Breast epithelium (tissue), 4 donors: ENCODE measurements at places on chromosomes 16 and 17. TPM values are rescaled to one million over a fixed set of nuclear protein-coding genes. Genes with fewer than 3 reads are reported as not detected.

GRCh38 chr16:9072806-9073341, 18.6 kb upstream of the HAPSTR1 start:
- H3K4me1 ChIP-seq = no peaks in the 10 kb centered on the region
- H3K36me3 ChIP-seq = no peaks in the 10 kb centered on the region
- no peak for DNase-seq
- no peak overlapping the region for H3K27ac ChIP-seq
- no peaks in the 10 kb centered on the region for H3K27me3 ChIP-seq
- no peak overlapping the region for H3K4me3 ChIP-seq

GRCh38 chr17:72452286-72453173, 331.7 kb downstream of the SOX9 start:
- no peak overlapping the region for H3K4me3 ChIP-seq
- no peaks in the 10 kb centered on the region for H3K27me3 ChIP-seq
- DNase-seq = no peak
- H3K27ac ChIP-seq = no peak overlapping the region
- H3K4me1 ChIP-seq = no peaks in the 10 kb centered on the region
- no peaks in the 10 kb centered on the region for H3K36me3 ChIP-seq

DNA sequence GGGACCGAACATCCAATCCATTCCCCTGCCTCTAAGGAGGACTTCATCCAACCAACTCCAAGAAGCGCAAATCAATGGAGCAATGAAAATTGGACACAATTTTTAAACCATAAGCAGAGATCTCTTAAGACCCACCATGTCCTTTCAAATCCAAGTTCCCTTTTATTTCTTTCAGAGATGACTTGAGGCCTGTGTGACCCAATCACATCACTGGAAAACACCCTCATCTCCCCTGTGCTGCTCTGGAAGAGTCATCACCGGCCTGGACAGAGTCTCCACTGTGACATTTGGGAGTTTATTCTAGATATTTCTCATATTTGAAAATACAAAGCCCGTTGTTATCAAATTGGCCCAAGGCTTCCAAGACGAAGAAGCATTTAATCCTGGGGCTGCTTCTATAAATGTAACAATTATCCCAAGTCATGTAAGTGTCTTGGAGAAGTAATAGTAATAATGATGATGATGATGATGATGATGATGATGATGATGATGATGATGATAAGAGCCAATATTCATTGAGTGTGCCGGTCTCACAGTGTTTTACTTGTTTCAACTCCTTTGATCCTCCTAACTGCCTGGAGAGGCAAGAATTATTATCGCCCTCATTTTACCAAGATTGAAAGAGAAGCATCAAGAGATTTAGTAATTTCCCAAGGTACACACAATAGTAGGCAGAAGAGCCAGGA, 72.1 kb downstream of the COPRS start:
- H3K27ac ChIP-seq = no peak overlapping the region
- H3K4me1 ChIP-seq = no peaks in the 10 kb centered on the region
- no peaks in the 10 kb centered on the region for H3K36me3 ChIP-seq
- DNase-seq = no peak

DNA sequence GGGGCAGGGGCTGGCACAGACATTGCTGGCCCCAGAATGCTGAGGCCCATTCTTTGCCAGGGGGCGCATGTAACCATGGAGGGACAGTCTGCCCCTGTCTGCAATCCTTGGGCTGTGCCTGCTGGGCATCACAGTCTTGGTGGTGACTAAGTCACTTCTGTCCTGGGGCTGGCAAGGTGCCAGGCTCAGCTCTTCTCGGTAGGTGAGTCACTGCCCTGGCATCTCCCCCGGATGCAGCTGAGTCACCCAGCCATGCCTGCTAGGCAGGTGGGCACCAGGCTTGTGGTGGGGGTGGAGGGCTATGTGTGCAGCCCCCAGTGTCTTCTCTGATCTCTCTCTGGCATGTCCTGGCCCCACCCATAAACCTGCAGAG, 5.6 kb downstream of the RARA start:
- peaks cover 66% of the 10 kb centered on the region for H3K4me1 ChIP-seq
- H3K4me3 ChIP-seq = no peak overlapping the region
- H3K36me3 ChIP-seq = no peaks in the 10 kb centered on the region

- H3K27me3 ChIP-seq = no peaks in the 10 kb centered on the region
- no peak overlapping the region for H3K27ac ChIP-seq
- no peak for DNase-seq
- no peaks in the 10 kb centered on the region for H3K4me1 ChIP-seq
- H3K4me3 ChIP-seq = no peak overlapping the region
Observed at GRCh38 chr17:57282296-57282695, 26.0 kb downstream of the MSI2 start.

- no peak overlapping the region for H3K4me3 ChIP-seq
- H3K27ac ChIP-seq = no peak overlapping the region
- DNase-seq = no peak
- H3K36me3 ChIP-seq = no peaks in the 10 kb centered on the region
Observed at GRCh38 chr16:58960484-58960883, 226.4 kb upstream of the GOT2 start.

DNA sequence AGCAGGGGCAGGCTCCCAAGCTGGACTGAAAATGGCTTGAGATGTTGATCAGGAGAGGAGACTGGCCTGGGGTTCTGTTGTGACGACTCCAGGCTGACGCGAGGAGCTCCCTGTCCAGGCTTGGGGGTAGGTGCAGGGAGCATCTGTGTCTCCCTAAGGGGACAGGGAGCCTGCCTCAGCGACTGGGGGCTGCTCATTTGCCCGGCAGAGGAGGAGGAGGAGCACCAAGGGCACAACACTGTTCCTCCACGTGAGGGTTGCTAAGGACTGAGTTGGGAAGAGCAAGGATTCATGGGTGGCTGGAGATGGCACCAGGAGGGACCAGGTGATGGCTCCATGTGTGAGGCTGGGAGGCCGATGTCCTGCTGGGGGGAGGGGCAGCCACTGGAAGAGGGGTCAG, 53.3 kb downstream of the USP22 start:
- DNase-seq = no peak
- no peak overlapping the region for H3K4me3 ChIP-seq
- no peaks in the 10 kb centered on the region for H3K36me3 ChIP-seq

DNA sequence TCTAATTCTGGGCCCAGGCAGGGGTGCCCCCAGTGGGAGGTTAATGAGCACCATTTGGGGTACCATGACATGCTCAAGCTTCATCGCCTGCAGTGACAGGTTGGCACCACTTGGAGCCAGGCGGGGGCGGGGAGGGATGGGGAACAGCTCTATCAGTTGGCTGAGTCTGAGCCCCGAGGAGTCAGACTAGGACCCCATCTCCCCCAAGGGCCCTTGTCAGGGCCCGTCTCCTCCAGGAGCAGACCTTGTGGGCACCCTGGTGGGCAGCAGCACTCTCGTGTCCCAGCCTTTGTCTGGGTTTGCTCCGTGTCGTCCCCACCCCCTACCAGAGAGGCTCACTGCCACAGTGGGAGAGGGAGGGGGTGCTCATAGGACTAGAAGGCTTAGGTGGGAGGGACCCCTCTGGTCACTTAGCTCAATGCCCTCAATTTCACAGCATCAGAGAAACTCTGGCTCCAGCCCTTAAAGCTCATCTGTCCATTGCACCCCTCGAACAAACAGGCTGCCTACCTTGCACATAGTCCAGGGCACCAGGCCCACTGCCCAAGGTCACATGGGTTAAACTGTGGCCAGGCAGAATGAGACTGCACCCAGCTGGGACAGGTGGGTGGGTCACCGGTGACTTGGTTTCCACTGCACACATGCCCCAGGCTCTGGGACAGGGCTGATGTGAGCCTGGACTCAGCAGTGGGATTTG, 4.1 kb downstream of the PPP1R9B start:
- peaks cover 17% of the 10 kb centered on the region for H3K4me1 ChIP-seq
- H3K36me3 ChIP-seq = no peaks in the 10 kb centered on the region
- no peak overlapping the region for H3K27ac ChIP-seq
- no peak for DNase-seq
- H3K27me3 ChIP-seq = no peaks in the 10 kb centered on the region

DNA sequence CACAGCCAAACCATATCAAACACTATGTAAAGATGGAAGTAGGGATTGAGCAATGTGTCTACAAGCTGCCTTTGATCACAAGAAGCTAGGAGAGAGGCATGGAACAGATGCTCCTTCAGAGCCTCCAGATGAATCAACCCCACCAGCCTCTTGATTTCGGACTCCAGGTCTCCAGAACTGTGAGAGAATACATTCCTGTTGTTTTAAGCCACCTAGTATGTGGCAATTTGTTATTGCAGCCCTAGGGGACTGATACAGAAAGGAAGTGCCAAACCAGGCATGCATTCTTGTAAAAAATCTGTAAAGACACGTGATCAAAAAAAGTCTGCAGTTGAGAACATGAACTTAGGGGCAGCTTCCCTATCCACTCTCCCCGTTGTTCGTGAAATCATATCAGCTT, 91.1 kb downstream of the C17orf67 start:
- no peak overlapping the region for H3K27ac ChIP-seq
- H3K4me3 ChIP-seq = no peak overlapping the region
- H3K27me3 ChIP-seq = no peaks in the 10 kb centered on the region
- H3K36me3 ChIP-seq = no peaks in the 10 kb centered on the region

DNA sequence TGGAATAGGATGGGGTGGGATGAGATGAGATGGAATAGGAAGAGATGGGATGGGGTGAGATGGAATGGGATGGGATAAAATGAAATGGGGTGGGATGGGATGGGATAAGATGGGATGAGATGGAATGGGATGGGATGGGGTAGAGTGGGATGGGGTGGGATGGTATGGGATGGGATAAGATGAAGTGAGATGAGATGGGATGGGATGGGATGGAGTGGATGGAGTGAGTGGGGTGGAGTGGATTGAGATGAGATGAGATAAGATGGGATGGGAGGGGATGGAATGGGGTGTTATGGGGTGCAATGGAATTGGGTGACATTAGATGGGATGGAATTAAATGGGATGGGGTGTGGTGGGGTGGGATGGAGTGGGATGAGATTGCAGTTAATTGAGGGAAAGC, 279.2 kb upstream of the CDH5 start:
- DNase-seq = no peak
- H3K27me3 ChIP-seq = no peaks in the 10 kb centered on the region
- no peaks in the 10 kb centered on the region for H3K4me1 ChIP-seq
- H3K27ac ChIP-seq = no peak overlapping the region

GRCh38 chr16:89999831-90000574, 19.3 kb downstream of the DBNDD1 start:
- no peaks in the 10 kb centered on the region for H3K36me3 ChIP-seq
- no peak for DNase-seq
- H3K4me1 ChIP-seq = no peaks in the 10 kb centered on the region

GRCh38 chr17:42363767-42364585, 24.3 kb downstream of the STAT3 start:
- H3K4me1 ChIP-seq = peaks cover 14% of the 10 kb centered on the region
- H3K27ac ChIP-seq = peak overlapping the region; percentile 72
- no peaks in the 10 kb centered on the region for H3K36me3 ChIP-seq
- H3K27me3 ChIP-seq = no peaks in the 10 kb centered on the region
- DNase-seq = no peak

Gene PROCA1
- 1.6 TPM for total RNA-seq

Gene SCNN1G
- 8.8 TPM for total RNA-seq

Gene DNAH2
- 0.98 TPM for total RNA-seq

Gene TAT
- 5.1 TPM for total RNA-seq
